A673 (cell line): ENCODE measurements at places on chromosomes 5 and 9. TPM values are rescaled to one million over a fixed set of nuclear protein-coding genes. Genes with fewer than 3 reads are reported as not detected.

DNA sequence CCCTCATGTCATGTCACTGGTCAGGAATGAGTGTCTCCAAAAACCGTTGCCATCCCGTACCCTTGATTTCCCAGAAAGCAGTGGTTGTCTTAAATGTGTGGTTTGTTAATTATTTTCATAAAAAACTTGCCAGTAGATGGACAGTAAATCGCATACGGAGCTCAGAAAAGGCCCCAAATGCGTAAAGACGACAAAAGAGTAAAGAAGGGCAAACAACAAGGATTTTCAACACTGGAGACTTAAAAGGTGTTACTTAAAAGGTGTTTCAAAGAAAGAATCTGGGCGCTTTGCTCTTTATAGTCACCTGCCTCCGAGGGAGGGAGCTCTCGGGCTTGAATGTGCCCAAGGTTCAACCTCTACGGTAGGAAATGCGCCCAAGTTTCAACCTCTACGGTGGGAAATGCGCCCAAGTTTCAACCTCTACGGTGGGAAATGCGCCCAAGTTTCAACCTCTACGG, 734 bp downstream of the KIF27 start:
- DNase-seq = no peak

DNA sequence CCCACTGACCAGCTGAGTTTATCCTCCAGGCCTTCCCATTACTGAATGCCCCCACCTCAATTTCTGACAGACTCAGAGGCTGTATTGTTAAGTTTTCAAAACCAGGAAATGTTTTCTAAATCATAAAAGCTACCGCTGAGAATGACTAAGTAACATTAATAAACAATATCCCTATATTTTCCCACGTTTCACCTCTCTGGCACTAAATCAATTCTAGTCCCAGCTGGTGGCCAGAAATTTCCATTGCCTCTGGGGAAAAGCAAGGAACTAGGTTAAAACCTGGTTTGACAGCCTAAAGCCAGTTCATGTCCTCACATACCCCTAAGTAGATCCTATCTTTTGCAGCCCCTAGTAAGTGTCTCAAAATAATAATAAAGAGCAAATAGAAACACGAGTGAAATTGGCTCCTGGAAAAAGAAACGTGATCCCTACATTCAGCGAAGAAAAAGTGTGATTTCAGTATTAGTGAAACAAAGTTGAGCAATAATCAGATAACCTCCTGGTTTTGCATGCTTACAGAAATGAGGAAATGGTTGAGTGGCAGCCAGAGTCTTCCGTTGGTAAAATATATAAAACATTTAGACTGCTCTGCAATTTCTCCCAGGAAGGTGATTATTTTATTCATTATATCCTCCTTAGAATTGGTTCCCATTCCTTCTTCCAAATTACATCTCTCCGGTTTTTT, 110.9 kb downstream of the ESM1 start:
- DNase-seq = peak; percentile 32

GRCh38 chr9:110283751-110284150, 27.4 kb upstream of the TXN start:
- no peak for DNase-seq

DNA sequence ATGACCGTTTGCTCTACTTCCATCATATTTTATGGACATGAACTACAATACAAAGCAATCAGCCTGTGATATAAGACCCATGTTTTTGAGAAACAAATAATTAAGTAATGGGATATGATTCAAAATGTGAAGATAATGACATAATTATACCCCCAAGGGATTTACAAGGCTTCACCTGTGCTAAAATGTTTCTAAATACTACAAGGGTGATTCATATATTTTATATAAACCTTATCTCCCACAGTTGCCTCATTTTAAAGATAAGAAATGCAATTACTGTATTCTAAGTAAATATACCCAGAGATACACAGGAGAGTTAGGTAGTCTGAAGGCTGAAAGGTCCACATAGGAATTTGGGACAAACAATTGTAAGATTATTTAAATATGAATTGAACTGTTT, 662.0 kb upstream of the CHD1 start:
- no peak for DNase-seq

DNA sequence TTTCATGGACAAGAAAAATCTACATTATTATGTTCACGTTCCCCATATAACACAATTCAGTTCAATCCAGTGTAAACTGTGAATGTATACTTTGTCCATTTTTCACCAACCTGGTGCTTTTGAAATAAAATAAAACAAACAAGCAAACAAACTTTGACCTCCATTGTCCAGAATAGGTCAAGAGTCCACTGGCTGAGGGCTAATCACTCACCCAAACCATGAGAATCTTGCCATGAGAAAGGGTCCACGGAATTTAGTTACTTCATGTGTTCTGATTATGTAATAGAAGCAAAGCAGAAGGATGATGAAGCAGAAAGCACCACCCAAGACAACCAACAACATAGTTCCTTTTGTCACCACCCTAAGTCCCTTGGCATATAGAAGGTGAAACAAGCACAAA, 28.7 kb downstream of the DIAPH1 start:
- no peak for DNase-seq

DNA sequence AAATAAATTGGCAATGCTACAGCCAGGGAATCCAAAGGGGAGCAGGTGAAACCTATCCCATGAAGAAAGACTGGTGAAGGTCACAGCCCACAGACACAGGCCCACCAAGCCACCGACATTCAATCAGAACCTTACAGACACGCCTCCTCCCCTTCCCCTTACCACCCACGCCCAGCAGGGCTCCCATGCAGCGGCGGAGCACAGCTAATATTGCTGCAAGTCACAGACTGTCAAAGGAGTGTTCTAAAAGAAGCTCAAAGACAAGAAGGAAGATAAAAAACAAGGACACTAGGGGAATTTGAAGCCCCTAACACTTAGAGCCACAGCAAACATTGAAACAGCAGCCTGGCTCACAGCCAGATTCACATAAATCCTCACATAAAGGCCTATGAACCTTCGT, 91.2 kb downstream of the MED10 start:
- DNase-seq = peak; percentile 15

OLFM1 gene
- 278 and 308 TPM in 2 replicates for total RNA-seq

GRCh38 chr5:6379246-6379645, 899 bp upstream of the MED10 start:
- no peak for DNase-seq

LIFR gene
- 44.2 and 47.9 TPM in 2 replicates for total RNA-seq

ELAVL2 gene
- not detected in 2 replicates for total RNA-seq

IGIP gene
- total RNA-seq = 2.5 and 2.7 TPM in 2 replicates

DNA sequence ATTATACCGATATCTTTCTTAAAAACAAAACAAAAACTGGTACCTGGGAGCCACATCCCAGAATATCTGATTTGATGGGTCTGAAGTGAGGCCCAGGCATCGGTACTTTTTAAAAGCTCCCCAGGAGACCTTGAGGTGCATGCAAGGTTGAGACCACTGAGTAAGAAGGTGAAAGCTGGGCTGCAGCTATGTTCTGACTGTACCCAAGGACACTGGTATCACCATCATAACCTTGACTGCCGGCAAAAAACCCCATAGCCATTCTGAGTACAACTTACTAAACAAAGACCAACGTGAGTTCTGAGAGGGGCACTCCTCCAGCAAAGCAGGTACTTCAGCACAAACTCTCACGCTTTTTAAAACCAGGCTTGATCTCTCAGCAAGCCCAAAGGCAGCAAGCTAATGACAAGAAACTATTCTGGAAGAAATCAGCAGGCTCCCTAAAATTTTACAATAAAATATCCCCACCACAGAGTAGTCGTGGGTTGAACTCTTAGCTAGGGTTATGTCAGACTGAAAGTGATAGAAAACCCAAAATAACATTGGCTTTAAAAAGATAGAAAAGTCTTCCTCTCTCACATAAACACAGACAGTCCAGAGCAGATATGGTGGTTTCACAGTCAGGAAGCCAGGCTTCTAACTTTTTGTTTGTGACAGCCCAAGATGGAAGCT, 263.9 kb downstream of the SAXO1 start:
- no peak for DNase-seq

CTNNA1 gene
- 249 and 250 TPM in 2 replicates for total RNA-seq

SLC6A7 gene
- not detected in 2 replicates for total RNA-seq

GRCh38 chr9:113360242-113360842, 11.0 kb downstream of the BSPRY start:
- DNase-seq = no peak

NUP155 gene
- total RNA-seq = 91.9 and 94.4 TPM in 2 replicates

GRCh38 chr5:57887851-57888621, 405.4 kb upstream of the ACTBL2 start:
- DNase-seq = peak; percentile 49

DNA sequence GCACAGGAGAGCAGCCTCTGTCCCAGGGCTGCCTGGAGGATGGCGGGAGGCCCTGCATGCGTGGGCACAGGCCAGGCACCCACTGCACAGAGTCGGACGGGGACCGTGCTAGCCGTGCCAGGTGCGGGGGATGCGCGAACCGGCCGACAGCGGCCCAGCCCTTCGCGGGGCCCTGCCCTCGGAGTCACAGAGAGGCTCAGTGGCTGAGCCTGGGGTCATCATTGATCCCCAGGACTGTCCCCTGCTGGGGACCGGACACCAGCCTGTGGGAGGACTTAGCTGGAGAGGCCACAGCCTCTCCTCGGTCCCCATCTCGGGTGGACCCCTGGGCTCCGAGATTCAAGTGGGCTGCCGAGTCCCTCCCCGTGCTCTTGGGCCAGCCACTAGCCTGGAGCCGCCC, 19.1 kb upstream of the LAMC3 start:
- no peak for DNase-seq

SMIM15 gene
- 78.7 and 93.5 TPM in 2 replicates for total RNA-seq

C1QTNF2 gene
- total RNA-seq = 0.24 and 0.39 TPM in 2 replicates

GRCh38 chr9:135864447-135865049, 42.8 kb downstream of the CAMSAP1 start:
- DNase-seq = peak; percentile 74
